ENCODE measurements at places on chromosomes 2 and 18. TPM values are rescaled to one million over a fixed set of nuclear protein-coding genes. Genes with fewer than 3 reads are reported as not detected.

PDE1A gene
- total RNA-seq, result 4.2 TPM

CYP27C1 gene
- total RNA-seq, result 0.13 TPM

SALL3 gene
- total RNA-seq, result not detected

ANKRD62 gene
- not detected for total RNA-seq

BOK gene
- total RNA-seq, result 1.3 TPM

PLEKHH2 gene
- total RNA-seq, result 0.37 TPM

FAM237A gene
- total RNA-seq, result not detected

DUSP19 gene
- 1.2 TPM for total RNA-seq

SPC25 gene
- 0.18 TPM for total RNA-seq

- no peak for DNase-seq
Observed at GRCh38 chr2:65742977-65743376, 310.6 kb upstream of the SPRED2 start.

- peak; percentile 39 for DNase-seq
Observed at GRCh38 chr2:45771261-45771660, 119.8 kb downstream of the PRKCE start.

GRCh38 chr18:78699499-78699898, 280.1 kb upstream of the SALL3 start:
- DNase-seq, result no peak

GRCh38 chr2:29587402-29588190, 333.8 kb downstream of the ALK start:
- DNase-seq, result no peak

GRCh38 chr2:27323596-27324285, 844 bp upstream of the MPV17 start:
- DNase-seq, result no peak

GRCh38 chr2:46045888-46046287, 251.3 kb upstream of the EPAS1 start:
- DNase-seq, result no peak

- DNase-seq, result no peak
Observed at GRCh38 chr2:159290289-159290907, 3.9 kb upstream of the WDSUB1 start.

- DNase-seq, result no peak
Observed at GRCh38 chr2:237864444-237864931, 5.1 kb downstream of the RAMP1 start.

GRCh38 chr2:13638181-13638580, 921.4 kb downstream of the TRIB2 start:
- no peak for DNase-seq

- DNase-seq, result no peak
Observed at GRCh38 chr2:189601043-189601442, 20.5 kb upstream of the SLC40A1 start.

DNA sequence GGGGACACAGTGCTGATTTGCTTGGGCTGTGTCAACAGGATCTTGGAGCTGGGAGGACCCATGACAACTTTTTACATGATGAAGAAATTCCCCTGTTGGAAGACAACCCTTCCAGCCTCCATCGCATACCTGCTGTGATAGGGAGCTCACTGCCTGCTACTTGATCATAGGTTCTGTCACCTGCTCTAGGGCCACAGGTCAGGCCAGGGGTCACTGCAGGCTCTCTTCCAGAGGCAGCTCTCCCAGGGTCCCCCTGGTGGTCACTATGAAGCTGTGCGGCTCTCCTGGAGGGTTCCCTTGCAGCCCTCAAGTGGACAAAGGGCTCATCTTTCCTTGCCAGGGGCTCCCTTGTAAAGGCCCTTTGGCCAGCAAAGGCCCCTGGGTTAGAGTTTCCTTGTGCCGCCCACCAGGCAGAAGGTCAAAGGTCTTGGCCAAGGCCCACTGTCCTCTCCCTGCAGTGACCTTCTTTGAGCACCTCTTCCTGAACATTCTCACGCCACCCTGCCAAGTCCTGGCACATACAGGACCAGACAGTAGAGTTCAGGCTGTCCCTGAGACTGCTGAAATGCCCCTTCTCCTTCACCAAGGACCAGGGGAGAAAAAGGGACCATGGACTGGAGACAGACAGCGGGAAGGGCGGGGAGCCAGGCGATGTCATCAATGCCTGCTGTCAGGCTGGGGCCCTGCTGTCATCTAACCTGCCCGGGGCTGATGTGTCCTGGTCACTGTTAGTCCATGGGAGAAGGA, 345.1 kb downstream of the DYSF start:
- DNase-seq, result no peak

GRCh38 chr18:74914648-74915047, 294.3 kb downstream of the PTGR3 start:
- DNase-seq, result no peak

DNA sequence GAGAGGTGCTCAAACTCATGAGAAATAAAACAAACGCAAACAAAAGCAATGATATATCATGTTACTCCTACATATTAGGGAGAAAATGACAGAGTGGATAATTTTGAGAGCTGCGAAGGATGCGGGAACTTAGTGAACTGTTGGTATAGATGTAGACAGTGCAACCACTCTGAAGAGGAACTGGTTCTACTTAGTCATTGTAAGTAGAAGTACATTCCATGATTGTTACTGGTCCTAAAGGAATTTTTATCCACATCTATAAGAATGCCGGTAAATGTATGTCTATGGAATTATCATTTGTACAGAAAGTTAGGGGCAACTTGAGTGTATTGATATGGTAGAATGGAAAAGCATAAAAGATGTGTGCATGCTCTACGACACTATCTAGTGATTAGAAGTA, 1238.4 kb downstream of the LRP1B start:
- DNase-seq, result no peak

DNA sequence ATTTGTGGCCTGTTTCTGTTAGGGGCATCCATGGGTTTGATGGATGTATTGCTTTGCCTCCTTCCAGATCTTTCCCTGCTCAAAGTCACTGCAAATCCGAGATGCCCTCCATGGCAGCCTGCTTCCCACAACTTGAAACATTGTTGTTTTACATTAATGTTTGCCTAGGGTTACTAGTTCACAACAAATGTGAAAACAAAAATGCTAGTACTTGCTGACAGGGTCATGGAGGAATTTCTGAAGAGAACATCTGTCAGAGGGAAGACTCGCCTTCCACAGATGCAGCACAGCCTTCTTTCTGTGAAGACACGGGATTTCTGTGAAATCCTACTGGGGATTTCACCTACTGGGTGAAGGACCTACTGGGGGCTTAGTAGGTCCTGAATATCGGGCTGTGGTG, 260.0 kb upstream of the FN1 start:
- no peak for DNase-seq

- DNase-seq, result no peak
Observed at GRCh38 chr2:190974629-190975361, 39.2 kb downstream of the STAT1 start.

DNA sequence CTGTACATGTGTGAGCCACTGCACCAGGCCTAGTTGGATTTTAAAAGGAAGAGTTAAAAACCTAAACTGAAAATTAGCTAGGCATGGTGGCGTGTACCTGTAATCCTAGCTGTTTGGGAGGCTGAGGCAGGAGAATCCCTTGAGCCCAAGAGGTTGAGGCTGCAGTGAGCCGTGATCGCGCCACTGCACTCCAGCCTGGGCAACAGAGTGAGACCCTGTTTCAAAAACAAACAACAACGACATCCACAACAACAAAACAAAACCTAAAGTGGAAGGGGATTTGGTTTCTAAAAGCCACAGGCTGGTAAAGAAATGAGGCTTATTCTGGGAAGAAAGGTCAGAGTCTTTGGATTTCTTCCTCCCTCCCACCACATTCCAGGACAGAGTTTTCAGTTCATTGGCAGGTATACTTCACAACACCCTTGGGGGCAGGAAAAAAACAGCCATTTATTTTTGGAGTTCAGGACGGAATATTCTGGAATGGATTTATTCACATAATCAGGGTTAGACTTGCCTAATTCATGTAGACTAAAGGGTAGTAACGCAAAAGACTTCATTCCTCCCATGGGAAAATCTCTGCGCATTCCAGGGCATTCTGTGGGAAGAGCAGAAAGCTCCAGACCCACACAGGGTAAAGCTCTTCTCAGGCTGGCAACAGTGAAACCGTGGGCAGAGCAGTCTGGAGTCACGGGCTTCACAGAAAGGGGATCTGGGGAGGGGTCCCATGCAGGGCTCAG, 34.9 kb downstream of the TEX44 start:
- no peak for DNase-seq

DNA sequence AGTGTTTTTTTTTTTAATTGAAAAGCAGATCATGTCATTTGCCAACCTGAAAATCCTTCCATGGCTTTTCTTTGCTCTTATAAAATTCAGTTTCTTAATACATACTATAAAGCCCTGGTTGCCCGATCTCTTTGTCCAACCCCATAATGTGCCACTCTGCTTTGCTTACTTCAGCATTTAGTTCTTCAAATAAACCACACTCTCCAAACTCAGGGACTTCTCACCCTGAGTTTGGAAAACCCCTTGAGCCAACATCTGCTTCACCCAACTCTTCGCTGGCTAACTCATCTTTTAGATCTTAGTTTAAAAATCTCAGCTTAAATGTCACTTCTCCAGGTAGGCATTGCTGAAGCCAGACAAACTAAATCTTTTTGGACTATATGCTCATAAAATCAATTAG, 1.3 kb upstream of the STAT1 start:
- DNase-seq, result no peak

DNA sequence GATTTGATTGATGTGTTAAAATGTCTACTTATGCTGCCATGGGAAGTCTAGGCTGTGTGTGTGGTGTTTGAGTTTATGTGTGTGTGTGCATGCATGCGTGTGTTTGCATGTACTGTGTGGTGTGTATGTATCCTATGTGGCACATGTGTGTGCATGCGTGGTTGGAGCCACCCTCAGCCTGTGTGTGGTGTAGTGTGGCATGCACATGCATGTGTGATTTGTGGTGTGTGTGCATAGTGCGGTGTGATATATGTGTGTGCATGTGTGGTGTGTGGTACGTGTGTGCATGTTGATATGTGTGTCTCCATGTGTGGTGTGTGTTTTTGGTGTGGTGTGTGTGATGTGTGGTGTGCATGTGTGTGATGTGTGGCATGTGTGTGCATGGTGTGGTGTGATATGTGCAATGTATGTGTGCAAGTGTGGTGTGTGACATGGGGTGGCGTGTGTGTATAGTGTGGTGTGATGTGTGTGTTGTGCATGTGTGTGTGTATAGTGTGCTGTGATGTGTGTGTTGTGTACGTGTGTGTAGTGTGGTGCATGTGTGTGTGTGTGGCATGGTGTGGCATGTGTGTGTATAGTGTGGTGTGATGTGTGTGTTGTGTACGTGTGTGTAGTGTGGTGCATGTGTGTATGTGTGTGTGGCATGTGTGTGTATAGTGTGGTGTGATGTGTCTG, 66.6 kb upstream of the HDAC4 start:
- no peak for DNase-seq

GRCh38 chr18:63477968-63478367, 1.2 kb downstream of the SERPINB5 start:
- no peak for DNase-seq

- no peak for DNase-seq
Observed at GRCh38 chr18:37122877-37123276, 293.9 kb downstream of the KIAA1328 start.

DNA sequence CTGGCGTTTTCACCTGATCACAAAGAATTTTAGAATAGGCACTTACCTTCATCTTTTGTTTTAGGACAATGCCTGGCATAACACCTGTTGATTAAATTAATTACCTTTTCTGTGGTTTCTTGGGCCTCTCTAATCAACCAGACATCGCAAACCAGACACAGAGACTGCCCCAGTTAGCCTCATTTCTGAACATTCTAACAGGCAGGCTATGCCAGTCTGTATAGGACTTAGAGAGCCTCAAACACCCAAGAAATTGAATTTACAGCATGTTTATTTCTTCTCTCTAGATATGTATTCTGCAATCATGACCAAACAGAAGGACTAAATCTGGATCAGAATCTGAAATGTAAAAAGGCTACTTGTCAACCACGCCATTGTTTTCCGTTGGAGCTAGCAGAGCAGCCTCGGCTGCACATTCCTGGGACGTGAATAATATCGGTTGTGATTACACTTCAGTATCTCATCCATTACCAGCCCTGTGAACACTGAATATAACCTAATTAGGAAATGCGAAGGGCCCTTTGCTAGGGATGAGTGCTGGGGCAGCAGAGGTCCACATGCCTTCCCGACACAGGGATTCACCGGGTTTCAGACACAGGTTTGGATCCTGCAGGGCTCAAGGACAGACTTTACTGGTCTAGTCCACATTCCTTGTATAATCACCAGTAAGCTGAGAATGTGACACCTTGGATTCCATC, 17.5 kb upstream of the CDC42EP3 start:
- DNase-seq, result no peak

DNA sequence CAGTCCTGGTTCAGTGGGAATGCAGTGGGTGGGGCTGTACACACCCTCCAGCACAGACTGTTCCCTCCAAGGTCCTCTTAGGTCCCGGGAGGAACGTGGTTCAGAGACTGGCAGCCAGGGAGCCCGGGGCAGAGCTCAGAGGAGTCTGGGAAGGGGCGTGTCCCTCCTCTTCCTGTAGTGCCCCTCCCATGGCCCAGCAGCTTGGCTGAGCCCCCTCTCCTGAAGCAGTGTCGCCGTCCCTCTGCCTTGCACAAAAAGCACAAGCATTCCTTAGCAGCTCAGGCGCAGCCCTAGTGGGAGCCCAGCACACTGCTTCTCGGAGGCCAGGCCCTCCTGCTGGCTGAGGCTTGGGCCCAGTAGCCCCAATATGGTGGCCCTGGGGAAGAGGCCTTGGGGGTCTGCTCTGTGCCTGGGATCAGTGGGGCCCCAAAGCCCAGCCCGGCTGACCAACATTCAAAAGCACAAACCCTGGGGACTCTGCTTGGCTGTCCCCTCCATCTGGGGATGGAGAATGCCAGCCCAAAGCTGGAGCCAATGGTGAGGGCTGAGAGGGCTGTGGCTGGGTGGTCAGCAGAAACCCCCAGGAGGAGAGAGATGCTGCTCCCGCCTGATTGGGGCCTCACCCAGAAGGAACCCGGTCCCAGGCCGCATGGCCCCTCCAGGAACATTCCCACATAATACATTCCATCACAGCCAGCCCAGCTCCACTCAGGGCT, 17.5 kb upstream of the FAHD2A start:
- DNase-seq, result peak; percentile 55
